ENCODE measurements at places on chromosomes 7 and 10.
A peak's percentile ranks its signal among the peaks of the same experiment; 100 is the strongest.

DNA sequence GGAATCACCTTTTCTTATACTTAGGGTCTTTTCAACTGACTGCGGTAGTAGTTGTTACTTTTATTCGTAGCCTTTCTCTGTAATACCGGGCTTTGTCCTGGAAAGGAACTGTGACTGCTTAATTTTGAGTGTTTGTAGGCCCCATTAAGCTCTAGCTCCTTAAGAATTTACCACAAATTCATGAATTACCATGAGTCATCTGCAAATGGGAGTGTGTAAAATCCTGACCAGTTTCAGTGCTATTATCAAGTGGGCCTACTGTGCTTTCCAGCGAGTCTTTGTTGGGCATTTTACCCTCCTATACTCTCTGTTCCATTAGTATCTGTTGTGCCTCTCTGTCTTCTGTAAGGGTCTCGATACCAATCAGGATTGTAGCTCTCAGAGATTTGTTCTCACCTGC is 49.7 kb downstream of the ZMYND11 start:
- DNase-seq, result no peak

DNA sequence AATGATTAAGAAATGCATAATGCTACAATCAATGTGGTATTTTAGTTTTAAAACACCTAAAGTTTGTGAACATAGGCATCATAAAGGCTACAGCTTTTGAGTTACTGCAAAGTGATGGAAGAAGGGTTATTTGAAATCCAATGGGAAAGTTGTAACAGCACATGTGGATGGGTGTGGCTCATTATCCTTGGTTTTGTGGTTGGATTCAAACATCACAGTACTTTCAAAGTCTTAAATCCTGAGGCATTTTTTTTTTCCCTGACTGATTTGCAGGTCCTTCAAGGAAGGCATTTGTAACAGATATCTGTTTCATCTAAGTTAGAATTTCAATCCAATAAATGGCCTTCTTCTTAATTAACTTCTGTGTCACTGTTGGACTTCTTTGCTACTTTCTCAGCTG is 9.8 kb upstream of the SHTN1 start:
- DNase-seq, result no peak

DNA sequence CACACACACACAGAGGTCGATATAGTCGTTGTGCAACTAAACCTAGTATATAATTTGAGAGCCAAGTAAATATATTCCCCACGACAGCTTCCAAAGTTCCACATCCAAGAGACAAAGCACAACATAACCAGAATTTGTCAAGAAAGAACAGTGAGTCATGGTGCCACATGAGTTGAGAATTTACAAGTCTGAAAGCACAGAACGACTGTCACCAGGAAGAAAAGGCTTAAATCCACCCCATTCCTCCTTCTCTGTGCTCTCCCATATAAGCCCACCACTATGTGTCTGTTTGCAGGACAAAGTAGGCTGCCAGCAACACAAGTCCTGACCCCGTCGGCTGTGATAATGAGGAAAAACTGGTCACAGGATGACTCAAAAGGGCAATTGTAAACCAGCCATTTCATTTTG is 32.8 kb downstream of the GSAP start:
- peak; percentile 7 for DNase-seq

GRCh38 chr10:6247041-6247712 is 44.4 kb downstream of the PFKFB3 start:
- DNase-seq, result peak; percentile 81

DNA sequence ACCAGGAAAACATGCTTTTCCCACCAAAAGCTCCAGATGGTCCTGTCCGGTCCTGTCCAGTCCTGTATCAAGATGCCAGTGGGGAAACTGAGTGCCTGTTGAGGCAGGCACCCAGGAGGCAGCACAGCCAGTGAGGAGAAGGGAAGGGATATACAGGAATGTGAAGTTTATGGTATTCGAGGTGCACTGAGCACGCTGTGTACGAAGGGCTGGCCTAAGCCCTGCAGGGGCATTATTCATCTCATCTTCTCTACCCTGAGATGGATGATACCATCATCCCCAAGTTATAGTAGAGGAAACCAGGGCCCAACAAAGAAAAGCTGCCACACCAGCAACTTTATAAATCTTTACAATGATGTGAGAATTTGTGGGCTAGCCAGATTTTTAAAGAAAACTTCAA is 23.4 kb upstream of the FXYD4 start:
- no peak for DNase-seq

DNA sequence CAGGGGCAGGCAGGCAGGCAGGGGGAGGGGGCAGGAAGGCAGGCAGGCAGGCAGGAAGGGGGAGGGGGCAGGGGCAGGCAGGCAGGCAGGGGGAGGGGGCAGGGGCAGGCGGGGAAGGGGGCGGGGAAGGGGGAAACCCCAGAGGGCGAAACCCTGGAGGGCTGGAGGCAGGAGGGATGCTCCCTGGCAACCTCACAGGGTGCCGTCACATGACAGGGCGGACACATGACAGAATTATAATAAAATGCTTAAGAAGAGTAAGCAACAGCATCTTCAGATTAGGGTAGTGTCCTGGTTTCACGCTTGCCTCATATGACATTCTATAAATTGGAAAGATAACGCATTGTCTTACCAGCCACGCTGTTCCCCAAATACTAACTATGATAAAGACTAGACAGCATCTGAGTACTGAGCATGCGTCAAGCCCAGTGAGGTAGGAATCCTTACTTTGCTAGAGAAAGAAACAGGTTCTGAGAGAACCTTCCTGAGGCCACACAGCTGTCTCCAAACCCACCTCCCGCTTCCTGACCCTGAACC is 131.6 kb downstream of the DIP2C start:
- no peak for DNase-seq

DNA sequence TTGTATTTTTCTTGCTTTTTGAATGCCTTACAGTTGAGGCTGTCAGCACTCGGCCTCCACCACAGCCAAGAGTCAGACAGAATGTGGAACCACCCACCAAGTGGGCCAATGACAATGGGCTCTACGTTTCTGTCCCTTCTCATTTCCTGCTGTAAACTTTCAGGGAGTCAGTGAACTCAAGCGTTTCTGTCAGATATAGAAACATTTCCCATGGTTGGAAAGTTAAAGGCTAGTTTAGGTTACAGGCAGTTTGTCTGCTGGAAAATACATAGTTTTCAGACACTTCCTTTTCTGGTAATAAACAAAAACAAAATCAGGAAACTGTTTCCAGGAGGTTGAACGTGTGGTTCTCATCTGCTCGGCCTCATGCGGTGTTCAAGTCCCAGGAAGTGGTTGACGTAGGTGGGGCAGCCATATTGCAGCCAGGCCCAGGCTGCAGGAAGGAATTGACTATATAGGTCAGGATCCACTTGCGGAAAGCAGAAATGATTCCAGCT is 245.1 kb downstream of the CAMK1D start:
- no peak for DNase-seq

DNA sequence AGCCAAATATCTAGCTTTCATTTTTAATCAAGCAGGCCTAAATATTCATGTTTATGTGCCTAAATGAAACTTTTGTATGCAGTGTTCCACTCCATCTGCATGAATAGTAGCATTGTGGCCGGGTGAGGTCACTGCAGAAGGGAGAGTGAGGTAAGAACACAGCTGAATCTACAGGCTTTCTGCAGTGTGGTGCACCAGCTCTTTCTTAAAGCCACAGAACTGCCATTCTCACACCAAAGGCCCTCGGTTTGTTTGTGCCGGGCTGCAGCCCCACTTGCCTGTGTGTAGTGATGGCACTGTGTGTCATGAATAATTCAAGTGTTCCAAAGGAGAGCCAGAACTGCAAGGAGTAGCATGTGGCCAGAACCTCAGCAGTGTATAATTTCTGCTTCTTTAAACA is 204.1 kb downstream of the TRIL start:
- DNase-seq, result peak; percentile 97

DNA sequence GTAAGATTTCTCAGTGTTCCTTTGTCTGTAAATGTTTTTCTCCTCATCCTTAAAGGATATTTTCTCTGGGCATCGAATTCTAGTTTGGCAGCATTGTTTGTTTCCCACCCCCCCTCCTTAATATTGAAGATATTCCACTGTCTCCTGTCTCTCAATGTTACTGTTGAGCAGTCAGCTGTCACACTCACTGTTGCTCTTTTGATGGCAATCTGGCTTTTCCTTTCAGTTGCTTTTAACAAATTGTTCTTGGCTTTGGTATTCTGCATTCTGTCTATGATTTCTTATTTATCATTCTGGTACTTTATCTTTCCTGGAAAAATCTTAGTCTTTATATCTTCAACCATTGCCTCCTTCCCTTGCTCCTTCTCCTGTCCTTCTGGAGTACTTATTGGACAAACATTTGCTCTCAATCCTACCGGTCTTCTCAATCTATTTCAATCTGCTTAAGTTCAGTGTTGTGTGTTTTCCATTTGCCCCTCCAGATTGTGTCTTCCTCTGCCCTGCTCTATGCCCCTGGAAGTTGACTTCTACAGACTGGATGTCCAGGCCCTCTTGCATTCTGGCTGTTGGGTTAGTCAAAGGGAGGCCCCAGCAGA is 9.3 kb upstream of the GTPBP4 start:
- DNase-seq, result no peak

DNA sequence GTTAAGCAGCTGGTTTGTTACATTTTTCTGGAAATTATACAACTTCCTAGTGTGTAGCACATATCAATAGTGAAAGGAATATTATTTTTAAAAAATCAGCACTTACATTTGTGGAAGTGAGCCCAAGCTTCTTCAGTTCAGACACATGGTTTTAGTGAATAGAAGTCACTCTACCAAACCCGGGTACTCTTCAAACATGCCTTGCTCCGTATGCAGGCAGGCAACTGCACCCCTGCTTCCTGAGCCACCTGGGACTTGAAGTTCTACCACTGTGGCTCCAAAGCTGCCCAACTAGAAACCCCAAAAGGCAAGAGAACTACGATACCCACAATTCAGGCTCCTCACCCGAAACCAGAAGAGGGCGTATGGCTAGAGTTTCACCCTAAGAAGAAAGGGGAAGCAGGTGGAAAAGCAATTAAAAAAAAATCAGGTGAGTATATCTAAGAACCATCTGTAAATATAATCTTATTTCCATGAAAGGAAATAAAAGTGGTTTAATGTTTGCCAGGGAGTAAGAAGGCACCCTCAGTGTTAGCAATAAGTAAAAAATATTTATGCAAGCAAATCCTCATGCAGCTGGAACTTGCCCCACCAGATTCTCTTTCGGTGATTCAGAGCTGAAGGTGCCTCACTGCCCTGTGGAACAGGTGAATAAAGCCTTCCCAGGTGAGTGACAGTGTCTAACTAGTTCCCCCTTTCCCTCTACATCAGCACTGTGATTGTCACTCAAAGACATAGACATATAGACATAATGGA is at the start of gene MACC1:
MACC1 (minus strand) TSS at position 192 of the 756 bp plus-strand sequence. CDS start 55,522 bp downstream, outside the sequence.
- peak; percentile 34 for DNase-seq

DNA sequence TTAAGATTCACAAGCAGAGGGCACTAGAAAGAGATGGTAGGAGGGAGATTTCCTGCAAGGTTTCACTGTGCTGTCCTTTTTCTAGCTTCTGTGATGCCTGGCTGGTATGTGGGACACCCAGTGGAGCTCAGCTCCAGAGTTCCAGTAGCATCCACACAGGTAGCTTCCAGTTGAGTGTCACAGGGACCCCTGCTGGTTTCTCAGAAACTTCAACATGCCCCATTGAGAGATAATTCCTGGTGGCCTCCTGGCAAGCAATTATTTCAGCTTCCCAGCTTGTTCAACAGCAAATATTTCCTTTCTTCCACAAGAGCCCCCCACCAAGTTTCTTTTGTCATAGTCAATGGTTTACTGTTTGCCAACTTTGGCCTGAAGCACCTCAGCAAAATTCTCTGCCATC is 858.7 kb downstream of the REEP3 start:
- no peak for DNase-seq

- DNase-seq, result no peak
Measured at GRCh38 chr7:28452681-28453080, 40.4 kb downstream of the CREB5 start.

- DNase-seq, result no peak
Measured at GRCh38 chr7:115097175-115097671, 175.3 kb downstream of the MDFIC start.
